ENCODE measurements at places on chromosomes 11 and 22.

- no peak for DNase-seq
These were observed 11.4 kb upstream of the CD44 start for GRCh38 chr11:35127619-35128018.

GRCh38 chr11:24932110-24933000 lies 435.5 kb downstream of the LUZP2 start:
- no peak for DNase-seq

- DNase-seq, result no peak
These were observed 8.1 kb downstream of the RELA start for GRCh38 chr11:65654375-65655349.

DNA sequence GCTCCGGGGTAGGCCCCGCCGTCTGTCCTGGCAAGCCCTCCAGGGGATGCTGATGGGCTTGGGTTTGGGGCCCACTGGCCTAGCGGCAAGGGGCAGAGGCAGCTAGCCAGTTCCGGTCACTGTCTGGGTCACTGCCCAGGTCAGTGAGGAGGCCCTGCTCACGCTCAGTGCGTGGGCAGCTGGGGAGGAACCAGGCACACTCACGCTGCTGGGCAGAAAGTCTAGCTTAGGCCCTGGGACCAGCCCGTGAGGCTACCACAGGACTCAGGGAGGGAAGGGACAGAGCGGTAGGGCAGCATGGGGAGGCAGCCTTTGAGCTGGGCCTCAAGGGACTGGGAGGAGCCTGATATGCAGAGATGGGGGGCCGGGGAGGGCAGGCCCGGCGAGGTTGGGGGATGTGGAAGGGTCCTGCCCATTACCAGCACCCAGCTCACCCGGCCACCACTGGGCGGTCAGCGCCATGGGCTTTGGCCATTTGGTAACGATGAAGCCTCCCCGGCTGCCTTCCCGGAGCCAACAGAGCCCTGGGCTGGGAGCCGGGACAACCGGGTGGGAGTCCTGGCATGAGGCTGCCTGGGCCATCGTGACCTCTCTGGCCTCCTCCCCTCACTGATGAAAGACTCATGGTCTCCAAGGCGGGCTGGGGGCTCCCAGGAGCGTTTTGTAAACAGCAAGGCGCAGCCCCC lies 14.2 kb downstream of the SHISAL1 start:
- no peak for DNase-seq

GRCh38 chr11:56876621-56877275 lies 112.0 kb upstream of the OR5AK2 start:
- DNase-seq, result no peak

DNA sequence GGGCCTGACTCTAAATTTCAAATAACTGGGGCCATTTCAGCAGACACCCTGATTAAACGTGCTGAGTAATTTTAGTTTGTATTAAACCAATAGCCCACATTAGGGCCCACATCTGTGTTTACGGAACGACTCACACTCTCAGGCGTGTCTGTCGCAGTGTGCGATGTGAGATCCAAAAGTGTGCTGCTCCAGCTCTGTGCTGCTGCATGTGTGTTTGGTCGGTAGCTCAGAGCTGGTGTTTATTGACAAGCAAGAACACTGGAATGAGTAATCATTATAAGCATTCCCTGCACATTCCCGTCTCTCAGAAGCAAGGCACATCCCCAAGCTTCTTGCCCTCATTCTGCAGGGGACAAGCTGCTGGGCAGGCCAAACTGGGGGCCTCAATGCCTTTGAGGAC lies 7.8 kb downstream of the OPCML start:
- DNase-seq, result no peak

GRCh38 chr22:46028106-46028991 lies 51.4 kb upstream of the WNT7B start:
- DNase-seq, result no peak

DNA sequence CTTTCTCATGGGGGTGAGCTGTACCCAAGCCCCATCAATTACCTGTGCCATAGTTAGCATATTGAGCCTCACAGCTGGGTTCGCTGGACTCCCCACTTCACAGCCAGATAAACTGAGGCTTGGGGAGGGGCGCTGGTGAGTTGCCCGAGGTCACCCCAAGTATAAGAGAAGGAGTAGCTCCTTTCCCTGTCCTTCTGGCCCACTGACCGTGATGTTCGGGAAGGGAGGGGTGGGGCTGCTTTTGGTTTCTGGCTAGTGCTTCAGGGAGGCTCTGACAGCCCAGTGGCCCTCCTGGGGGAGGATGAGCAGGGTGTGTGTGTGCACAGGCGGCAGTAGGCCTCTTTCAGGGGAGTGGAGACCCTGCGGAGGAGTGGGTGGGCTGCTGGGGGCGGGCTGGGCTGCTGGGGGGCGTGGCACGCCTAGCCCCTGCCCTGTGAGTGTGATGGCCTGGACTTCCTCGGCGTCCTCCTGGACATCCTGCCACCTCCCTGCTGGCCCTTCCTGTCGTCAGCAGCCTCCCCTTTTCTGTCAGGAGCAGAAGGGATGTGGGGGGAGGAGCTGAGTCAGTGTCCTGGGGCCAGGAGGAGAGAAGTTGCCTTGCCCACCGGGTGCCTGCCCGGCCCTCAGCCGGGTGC lies 50.3 kb downstream of the TRIOBP start:
- no peak for DNase-seq

DNA sequence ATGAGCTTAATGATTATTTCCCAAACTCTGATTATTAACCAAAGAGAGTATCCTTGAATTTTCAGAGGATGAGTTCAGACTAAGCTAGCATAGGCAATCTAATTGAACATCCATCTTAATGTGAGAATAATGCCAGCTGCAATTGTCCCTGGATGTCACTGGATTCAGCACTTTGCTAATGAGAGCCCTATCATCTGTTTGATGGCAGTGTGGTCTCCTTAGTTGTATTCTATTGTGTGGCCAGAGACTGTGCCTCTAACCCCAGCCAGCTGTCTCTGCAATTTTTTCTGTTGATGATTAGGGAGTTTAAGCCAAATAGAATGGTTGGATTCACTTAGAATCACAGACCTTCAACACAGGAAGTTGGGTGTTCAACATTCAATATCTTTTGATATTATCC lies 1249.5 kb downstream of the FAM181B start:
- no peak for DNase-seq

DNA sequence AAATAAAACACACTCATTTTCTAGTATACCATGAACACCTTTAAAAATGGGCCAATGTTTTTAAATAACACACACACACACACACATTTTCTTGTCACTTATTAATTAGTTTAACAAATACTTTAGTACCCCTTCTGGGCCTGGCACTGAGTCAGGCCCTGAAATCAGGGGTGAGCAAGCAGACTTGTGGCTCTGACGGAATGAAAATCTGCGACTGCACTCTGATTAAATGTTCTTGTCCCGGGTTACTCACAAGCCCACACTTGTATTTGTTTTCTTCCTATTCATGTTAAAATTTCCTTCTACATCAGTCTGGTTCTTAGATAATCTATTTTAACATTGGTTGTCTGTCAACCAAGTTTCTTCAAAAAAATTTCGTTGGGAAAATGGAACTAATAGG lies 43.0 kb upstream of the PDGFD start:
- DNase-seq, result no peak

- DNase-seq, result no peak
These were observed 49.3 kb upstream of the THY1 start for GRCh38 chr11:119472186-119472855.

DNA sequence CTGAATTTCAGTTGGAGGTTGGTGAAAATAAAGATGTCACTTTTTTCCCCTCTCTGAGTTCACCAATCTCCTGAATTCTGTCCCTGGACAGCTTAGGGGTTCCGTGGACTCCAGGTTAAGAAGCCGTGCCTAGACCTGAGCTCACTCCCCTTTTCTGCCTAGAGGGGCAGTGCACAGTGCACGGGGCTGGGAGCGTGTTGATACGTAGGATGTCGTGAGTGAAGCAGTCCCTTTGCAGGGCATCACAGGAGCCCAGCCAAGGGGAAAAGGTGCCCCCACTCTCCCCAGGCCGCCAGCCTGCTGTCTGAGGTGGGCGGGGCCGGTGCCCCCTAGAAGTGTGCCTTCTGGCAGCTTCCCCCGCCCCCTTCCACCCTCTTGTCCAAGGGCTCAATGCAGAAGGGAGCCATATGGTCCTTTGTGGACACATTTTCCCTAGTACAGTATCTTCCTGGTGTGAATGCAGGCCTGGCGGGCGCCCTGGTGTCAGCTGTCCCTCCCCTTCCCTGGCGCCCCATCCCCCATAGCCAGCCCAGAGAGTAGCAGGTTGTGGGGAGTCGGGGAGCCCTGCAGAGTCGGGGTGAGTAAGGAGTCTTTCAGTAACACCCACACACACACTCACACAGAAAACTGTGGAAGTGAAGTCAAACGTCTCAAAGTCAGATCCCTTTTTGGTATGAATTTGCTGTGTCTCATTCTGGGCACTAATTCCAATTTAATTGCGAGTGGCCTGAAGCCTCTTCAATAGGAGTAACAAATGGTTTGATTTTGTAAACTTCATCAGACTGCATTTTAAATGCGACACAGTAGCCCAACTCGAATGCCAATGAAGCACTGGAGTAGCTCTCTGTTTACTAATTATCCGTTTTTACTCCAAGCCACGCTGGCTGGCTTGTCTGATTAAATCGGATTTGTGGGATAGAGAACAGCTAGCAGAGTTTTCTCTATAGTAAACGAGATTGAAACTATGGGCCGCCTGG lies 67.5 kb upstream of the NNMT start:
- DNase-seq, result no peak
